ENCODE measurements at places on chromosomes 7 and 10.

GRCh38 chr10:103145860-103146466 lies 47.1 kb downstream of the NT5C2 start:
- no peak for DNase-seq

DNA sequence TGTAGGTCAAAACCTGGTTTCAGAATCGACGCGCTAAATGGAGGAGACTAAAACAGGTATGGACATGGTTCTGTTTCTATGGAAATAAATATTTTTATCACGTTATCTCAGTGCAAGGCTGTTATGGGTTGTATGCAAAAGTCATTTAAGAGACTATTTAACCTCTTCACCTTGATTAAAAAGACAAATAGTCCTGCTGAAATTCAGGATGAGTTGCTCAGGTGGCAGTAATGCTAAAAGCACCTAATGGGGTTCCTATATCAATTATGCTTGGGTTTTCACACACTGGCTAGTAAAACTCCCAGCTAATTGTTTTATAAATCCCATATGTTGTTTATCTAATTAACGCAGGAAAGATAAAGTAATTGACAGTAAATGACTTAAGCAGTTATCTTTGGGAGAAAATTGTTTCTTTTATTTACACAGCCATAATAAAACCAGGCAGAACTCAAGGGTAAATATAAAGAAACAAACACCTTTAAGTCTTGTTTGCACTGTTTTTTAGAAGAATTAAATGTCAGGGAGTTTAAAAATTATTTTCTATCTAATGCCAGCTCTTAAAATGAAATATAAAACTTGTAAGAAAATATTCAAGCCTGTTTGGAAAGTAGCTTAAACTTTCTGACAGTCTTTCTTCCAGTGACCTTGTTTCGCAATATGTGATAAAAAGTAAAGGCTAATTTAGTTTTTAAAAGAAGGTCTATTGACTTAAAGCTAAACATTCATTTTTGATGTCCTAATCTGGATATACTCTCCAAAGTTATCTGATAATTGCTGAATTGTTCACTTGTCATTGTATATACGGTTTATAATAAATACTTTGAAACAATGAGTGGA lies 3.2 kb downstream of the HHEX start:
- DNase-seq: no peak

GRCh38 chr7:93043385-93043985 lies 74.3 kb downstream of the SAMD9 start:
- DNase-seq: no peak

DNA sequence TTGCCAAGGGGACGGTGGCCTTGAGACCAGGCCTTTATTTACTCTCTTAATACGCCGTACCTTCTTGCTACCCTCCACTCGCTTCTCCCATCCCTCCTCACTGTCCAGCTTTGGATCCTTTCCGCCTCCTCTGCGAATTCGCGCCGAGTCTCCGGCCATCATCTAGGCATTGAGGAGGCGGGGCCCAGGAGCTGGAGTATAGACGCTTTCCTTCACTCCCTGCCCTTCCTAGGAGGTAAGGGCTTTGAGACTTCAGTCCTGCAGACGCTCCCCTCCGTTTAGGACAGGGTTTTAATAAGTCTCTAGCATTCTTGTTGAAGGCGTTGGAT lies 538 bp downstream of the TFAM start:
- DNase-seq: peak; percentile 14

- DNase-seq: no peak
Observed at GRCh38 chr10:78716043-78716660, 352.6 kb upstream of the ZMIZ1 start.

DNA sequence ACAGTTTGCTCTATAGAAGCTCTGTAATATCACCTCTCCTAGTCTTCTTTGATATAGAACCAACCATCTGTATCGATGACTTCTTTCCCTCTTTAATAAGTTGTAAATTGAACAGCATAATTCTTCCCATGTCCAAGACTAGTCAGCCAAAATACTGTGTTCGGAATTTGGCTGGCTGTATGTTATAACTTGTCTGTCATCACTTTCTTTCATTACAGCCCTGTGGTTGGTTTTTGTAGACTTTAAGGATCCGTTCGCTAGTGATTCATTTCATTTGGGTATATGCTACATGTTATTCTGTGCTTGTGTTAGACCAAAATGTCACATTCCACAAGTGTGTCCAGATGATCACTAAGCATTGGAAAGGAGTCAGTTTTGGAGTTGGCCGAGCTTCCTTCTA lies 155.4 kb upstream of the ITGB1 start:
- no peak for DNase-seq

GRCh38 chr7:121167971-121168370 lies 160.8 kb upstream of the WNT16 start:
- DNase-seq: no peak

GRCh38 chr7:147858421-147858820 lies 732.1 kb upstream of the C7orf33 start:
- DNase-seq: no peak

DNA sequence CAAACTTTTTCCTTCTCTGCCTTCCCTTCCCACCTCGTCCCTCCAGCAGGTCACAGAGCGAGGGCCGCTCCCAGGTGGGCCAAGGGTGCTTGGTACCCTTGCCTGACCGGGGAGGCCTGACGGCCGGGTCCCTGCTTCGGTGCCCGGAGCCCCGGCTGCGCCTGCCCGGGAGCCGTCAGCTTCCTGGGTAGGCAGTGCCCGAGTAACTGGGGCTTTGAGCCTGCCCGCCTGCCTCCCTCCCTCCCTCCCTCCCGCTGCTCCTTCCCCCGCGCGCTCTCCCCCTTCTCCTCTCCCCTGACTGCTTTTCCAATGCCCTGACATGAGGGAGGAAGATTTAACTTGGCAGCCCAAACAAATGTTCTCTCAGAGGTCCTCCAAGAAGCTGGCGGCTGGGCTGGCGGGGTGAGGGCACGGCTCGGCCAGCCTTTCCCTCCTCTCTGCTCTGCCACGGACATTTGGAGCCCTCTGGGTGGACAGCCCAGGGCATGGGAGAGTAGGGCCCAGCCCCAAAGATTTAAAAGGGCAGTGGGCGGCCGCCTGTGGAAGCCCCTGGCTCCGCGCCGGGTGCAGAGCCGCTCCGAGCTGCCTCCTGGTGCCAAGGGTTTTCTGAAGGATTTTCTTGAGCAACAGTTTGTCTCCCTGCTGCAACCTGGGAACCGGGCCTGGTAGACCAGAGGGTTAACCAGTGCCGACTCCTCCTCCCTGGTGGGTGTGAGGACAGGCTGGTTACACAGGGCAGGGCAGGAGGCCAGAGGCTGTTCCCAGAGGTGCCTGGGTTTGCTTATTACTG lies 2.0 kb downstream of the ZMIZ1 start:
- no peak for DNase-seq

GRCh38 chr10:112624546-112625048 lies 177.6 kb downstream of the VTI1A start:
- no peak for DNase-seq

DNA sequence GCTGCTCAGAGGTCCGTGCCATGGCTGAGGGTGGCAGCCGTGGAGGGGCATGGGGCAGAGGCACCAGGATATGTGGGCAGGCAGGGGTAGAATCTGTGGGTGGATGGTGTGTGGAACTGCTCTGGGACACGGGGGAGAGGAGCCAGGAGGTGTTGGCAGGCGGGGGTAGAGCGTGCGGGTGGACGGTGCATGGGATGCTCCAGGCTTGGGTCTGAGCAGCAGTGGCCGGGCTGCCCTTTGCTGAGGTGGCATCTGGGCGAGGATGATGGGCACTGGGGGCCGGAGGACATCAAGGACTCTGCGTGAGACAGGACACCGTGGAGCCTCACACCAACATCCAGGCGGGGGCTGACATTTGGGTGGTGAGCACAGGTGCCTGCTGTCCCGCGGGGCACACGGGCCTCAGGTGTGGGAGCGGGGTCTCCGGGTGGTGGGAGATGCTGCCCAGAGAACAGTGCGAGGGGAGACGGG lies 46.2 kb downstream of the JAKMIP3 start:
- DNase-seq: no peak

DNA sequence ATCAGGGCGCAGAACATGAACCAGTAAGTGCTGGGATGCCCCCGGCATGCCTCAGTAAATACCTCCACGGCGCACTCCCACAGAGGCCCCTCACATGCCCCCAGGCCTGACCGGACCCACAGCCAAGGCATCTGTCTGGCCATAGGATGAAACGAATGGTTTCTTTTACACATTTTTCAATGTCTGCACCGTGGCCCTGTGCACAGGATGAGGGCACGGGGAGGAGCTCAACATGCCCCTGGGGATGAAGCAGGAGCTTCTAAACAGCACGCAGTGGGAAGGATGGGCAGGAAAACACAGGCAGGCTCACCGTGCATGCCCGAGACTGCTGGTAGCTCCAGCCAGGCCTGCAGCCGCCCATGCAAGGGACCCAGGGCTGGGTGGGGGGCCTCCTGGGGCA lies 283.3 kb downstream of the TNS3 start:
- DNase-seq: no peak

DNA sequence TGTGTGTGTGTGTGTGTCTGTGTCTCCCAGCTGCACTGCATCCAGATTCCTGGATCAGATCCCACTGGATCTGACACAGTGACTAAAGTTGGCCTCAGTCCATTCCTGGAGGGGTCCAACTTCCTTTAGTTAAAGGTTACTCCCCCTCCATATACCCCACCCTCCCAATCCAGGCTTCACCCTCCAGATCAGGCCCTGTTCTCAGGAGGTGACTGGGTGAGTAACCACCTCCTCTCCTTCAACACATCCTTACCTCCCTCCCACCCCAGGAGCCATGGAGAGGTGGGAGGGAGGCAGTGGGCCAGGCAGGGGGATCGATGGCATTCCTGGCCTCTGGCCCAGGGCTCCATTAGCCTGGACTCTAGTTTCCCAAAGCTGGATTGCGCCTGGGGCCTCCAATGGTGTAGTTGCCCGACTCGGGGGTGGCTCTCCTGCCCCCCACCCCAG lies 11.3 kb downstream of the KCNIP2 start:
- no peak for DNase-seq

DNA sequence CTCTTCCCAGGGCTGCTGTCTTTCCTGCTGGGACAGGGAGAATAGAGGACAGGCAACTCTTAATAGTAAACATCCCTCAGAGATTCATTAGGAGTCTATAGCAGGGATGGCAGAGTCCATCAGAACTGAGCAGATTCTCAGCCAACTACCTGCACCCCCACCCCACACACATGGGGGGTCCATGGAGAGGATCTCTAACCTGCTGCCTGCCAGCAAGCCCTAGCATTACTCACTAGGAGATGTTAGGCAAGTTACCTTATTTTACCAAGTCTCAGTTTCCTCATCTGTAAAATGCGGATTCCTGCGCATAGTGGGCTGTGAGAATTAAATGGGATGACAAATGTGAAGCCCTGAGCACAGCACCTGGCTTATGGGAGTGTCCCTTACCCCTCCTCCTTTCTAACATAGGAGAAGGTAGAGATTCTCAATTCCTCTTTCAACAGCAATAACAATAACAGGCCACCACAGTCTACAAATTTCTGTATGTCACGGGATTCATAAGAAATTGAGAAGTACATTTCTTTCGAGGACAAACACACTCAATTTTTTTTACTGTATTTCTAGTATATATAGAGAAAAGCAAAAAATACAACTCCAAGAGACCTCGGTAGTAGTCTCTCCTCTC lies 23.8 kb upstream of the WDR11 start:
- DNase-seq: no peak

DNA sequence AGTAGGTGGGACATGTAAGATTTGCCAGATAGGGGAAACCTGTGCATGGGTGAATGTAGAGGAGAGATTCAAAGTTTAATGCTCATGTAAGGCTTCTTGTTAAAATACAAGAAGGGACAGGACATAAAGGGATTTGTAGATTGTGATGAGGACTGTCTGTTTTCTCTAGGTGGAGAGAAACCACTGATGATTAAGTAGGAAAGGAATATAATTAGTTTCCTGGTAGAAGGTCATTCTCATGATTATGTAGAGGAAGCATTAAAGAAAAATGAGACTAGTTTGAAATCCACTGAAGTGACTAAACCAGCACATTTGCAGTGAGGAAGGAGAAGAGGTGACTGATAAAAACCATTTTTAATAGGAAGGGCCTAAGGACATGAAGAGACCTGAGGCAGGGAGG lies 19.6 kb upstream of the MACC1 start:
- DNase-seq: no peak

GRCh38 chr7:76515999-76516443 lies 5.7 kb downstream of the UPK3B start:
- no peak for DNase-seq

- DNase-seq: no peak
Observed at GRCh38 chr10:49768731-49769130, 6.6 kb upstream of the OGDHL start.

DNA sequence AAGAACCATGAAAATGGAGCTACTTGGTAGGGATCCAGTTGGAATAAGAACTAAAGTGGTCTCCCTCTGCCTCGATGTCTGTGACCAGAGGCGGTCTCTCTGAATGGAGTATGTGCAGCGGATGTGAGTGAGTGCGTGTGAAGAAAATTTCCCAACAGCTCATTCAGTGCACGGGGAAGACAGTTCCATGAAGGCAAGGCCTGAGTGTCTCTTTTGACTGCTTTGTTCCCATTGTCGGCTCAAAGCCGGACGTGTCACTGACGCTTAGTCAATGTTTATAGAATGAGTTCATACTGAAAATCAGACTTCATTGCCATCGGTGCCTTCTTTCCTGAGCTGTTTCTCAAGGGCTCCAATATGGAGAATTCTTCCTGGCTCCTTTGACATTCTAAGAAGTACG lies 55.3 kb upstream of the GRB10 start:
- no peak for DNase-seq

- DNase-seq: no peak
Observed at GRCh38 chr7:94654783-94655125, 1.2 kb downstream of the SGCE start.

GRCh38 chr10:114304571-114305421 lies 65.7 kb downstream of the VWA2 start:
- no peak for DNase-seq

DNA sequence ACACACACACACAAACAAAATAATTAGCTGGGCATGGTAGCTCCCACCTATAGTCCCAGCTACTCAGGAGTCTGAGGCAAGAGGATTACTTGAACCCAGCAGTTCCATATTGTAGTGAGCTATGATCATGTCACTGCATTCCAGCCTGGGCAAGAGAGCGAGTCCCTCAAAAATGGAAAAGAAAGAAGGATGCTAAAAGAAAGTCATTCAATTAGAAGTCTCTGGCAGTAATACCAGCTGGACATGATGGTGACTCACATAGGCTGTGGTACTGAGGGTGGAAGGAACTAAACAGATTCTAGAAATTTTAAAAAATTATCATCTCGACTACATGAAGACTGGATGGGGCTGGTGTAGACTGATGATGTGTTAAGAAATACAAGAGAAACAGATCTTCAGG lies 385.3 kb downstream of the ETV1 start:
- no peak for DNase-seq

DNA sequence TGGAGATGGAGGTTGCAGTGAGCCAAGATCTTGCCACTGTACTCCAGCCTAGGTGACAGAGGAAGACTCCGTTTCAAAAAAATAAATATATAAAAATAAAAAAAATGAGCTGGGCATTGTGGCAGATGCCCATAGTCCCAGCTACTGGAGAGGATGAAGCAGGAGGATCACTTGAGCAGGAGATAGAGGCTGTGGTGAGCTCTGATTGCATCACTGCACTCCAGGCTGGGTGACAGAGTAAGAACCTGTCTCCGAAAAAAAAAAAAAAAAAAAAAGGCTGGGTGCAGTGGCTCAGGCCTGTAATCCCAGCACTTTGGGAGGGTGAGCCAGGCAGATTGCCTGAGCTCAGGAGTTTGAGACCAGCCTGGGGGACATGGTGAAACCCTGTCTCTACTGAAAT lies 11.8 kb downstream of the ZNF487 start:
- DNase-seq: no peak
